ENCODE measurements at places on chromosomes 2 and 18.

- H3K27ac ChIP-seq: no peak overlapping the region
- no peak for DNase-seq
- no peaks in the 10 kb centered on the region for H3K4me1 ChIP-seq
- H3K36me3 ChIP-seq: no peaks in the 10 kb centered on the region
Measured at GRCh38 chr2:57936216-57936615, 110.4 kb upstream of the VRK2 start.

DNA sequence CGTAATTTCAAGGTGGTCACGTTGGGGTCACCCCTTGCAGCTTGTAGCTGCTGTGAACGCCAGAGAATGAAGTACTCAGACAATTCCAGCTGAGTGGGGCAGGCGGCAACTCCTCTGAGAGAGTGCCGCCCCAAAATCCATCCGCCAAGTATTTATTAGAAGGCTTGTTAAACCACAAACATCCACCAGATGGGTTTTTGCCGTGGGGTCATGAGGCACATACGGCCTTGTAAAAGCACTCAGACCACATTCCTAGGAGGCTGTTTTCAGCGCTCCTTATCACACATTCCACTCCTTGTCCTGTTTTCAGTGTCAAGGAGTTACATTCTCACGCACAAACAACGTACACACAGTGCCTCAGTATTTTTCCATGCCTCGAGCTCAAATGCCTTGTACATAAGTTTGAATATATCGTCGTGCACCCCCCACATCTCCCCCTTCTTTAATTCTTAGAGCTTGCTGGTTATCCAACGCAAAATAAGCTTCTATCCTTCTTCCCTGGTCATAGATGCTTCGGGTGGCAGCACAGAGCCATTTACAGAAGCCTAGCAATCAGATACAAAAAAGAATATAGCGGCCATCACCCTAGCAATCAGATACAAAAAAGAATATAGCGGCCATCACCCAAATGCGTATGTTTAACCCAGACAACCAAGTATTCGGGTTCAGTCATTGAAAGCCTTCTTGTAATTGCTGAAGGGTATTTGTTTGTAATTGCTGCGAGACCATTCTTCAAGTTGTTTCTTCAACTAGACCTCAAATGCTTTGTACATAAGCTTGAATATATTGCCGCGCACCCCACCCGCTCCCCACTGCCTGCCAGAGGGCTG lies 7.3 kb downstream of the ALPP start:
- no peak for DNase-seq
- no peak overlapping the region for H3K27ac ChIP-seq
- no peak overlapping the region for H3K4me3 ChIP-seq
- H3K27me3 ChIP-seq: peaks cover 4% of the 10 kb centered on the region

DNA sequence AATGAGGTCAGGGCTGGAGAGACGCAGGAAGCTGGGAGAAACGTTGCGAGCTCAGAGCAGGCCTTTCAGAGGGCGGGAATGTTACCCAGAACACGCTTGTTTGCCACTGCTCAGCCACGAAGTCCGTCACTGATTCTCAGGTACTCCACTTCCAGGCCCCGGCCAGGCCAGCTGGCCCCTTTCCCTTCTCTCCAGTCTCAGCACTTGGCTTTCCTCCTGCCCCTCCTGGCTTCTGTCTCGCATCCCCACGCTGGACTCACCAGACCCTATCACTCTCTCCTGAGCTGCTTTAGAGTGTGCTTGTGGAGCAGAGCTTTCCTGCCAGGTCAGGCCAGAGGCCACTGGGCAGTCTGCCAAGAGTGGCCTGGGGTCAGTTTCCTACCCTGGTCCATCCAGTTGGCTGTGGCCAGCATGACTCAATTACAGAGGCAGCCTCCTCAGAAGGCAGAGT lies 151.4 kb downstream of the TWIST2 start:
- no peak overlapping the region for H3K4me3 ChIP-seq
- DNase-seq: no peak
- no peaks in the 10 kb centered on the region for H3K27me3 ChIP-seq
- H3K27ac ChIP-seq: no peak overlapping the region
- H3K36me3 ChIP-seq: no peaks in the 10 kb centered on the region

DNA sequence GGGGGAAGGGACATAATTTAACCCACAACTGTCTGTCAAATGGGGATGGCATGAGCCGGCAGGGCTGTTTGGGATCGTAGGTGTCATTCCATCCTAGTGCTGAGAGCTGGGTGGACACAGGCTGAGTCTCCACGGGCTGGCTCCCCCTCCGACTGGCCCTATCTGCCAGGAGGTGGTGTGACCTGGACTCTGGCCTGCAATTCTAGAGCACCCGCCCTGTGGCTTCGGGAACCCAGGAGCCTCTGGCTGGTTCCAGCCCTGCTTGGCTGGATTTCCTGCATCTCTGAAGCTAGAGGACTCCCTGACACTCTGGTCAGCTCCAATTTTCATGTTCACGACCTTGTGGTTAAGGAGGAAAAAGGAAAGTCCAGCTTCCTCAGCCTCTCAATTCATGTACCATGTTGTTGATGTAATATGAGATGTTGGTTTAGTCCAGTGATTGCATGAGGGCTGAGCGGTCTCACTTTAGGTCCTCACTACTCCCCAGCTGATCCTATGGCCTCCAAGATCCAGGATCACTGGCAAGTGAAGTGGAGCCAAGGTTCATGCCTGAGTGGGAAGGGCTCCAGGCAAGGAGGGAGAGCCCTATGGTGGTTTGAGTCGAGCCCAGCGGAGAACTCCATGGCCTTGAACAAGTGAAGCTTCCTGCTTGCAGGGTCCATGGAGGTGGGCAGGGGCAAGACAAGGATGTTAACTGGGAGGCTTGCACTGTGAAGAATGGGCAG lies 169.1 kb downstream of the NDUFA10 start:
- no peak overlapping the region for H3K27ac ChIP-seq
- no peaks in the 10 kb centered on the region for H3K4me1 ChIP-seq
- DNase-seq: no peak
- H3K27me3 ChIP-seq: no peaks in the 10 kb centered on the region
- H3K4me3 ChIP-seq: no peak overlapping the region

GRCh38 chr2:140295767-140296166 lies 1515.6 kb upstream of the NXPH2 start:
- no peak overlapping the region for H3K27ac ChIP-seq
- no peaks in the 10 kb centered on the region for H3K27me3 ChIP-seq
- no peaks in the 10 kb centered on the region for H3K36me3 ChIP-seq
- H3K4me1 ChIP-seq: no peaks in the 10 kb centered on the region

DNA sequence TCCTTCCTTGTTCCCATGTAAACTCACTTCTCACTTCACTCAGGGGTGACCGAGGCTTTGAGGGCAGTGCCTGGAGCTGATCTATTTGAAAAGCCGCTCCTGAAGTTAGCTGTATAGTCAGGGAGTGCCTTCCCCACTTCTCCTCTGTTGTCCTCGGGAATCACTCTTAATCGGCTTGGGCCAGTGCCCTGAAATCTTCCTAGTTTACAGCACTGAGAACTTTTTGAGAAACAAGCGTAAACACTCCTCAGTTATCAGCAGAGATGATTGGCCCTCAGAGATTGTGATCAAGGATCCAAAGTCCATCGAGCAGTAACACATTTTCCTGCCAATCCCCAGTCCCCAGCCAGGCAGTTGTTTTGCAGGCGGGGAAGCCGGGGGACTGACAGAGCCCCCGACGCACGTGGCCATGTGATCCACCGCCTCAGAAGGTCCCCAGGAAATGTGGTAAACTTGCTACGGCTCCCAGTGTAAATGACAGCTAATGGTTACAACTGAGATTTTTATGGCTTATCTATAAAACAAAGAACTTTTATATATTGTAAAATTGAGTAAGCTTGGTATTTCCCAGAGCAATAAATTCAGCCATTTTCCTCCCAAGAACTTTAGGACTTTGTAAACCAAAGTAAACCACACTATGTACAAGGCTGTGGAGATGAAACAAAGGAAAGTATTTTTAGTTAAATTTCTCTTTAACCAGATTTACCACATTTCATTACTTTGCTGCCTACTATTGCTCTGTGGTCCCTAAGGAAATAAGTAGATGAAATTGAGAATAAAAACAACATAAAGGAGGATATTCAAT lies 53.5 kb downstream of the C18orf63 start:
- no peak overlapping the region for H3K27ac ChIP-seq
- H3K27me3 ChIP-seq: no peaks in the 10 kb centered on the region
- no peaks in the 10 kb centered on the region for H3K36me3 ChIP-seq

Data from breast epithelium (tissue), 4 donors.